ENCODE measurements at places on chromosomes 6 and 20.

DNA sequence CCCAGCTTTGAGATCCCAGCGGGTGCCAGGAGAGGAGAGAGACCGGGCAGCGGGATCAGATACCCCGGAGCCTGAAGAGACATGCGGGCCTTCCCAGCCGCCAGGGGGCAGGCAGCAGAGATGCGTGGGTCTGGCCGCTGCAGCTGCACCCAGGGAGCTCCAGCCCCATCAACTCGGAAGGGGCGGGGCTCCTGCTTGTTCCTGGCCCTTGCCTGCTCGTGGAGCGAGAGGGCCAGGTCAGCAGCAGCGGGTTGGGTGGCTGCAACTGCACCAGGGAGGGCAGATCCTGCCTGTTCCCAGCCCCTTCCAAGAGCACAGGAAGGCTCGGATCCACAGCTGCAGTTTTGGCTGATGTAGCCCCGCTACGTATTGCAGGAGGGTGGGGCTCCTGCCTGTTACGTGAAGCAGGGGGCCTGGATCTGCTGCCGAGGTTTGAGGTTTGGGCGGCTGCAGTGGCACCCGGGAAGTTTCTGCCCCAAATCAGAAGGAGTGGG, 532.8 kb downstream of the RFPL4B start:
- DNase-seq = no peak

DNA sequence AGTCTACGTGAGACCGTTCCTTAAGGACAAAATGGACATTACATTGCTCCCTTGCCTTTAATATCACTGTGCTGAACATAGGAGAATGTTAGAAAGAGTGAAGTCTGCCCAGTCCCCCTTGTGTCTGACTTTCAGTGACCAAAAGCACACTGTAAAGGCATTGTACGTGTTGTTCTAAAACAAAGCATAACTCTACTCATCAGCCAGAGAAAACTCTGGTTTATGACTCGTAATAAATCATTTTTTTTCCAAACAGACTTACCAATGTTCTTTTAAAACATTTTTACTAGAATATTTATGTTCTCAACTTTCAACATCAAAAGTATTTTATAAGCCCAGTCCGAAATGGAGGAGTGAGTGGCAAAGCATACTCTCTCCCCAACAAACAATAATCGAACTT, 262.5 kb downstream of the GJA1 start:
- DNase-seq = no peak

DNA sequence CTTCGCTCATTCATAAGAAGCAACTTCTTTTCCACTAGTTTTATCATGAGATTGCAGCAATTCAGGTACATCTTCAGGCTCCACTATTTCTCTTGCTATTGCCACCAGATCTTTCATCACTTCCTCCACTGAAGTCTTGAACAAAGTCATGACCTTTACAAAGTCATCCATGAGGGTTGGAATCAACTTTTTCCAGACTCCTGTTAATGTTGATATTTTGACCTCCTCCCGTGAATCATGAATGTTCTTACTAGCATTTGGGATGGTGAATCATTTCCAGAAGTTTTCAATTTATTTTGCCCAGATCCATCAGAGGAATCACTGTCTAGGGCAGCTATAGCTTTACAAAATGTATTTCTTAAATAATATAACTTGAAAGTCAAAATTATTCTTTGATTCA, 1.5 kb downstream of the CENPQ start:
- no peak for DNase-seq

DNA sequence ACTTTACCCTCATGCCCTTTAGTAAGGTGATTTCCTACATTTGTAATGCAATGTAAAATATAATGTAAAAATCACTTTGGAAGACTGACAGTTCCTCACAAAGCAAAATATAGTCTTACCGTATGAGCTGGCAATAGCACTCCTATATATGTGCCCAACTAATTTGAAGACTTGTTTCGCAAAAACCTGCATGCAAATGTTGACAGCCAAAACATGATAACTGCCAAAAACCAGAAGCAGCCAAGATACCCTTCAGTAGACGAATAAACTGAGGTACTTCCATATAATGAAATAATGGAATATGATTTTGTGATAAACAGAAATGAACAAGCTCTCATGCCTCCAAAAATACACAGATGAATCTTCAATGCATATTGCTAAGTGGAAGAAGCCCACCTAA, 13.6 kb downstream of the AURKA start:
- DNase-seq = no peak

DNA sequence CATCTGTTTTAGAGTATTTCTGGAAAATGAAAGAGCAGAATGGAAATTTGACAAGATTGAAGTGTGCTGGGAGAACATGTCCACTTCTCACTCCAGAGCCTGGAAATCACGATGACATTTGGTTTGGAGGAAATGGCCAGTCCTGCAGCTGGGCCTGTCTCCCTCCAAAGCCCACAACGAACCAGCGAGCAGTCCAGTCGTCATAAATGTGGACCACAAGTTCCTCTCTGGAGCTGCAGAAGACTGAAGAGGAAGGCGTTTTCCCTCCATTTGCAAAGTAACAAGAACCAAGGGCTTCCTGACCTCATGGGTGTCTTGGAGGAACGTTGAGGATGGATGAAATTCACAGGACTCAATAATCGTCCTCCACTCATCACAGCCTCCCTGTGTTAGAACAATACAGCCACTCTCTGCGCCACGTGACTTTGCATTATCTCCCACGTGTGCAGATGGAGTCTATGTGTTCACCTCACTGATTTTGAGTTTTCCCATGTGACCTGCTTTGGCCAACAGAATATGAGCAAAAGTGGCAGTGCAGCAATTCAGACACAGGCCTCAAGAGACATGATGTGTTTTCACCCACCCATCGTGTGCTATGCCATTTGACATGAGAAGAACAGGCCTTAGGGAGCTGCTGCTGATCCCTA, 9.1 kb upstream of the SPATS1 start:
- DNase-seq = no peak

DNA sequence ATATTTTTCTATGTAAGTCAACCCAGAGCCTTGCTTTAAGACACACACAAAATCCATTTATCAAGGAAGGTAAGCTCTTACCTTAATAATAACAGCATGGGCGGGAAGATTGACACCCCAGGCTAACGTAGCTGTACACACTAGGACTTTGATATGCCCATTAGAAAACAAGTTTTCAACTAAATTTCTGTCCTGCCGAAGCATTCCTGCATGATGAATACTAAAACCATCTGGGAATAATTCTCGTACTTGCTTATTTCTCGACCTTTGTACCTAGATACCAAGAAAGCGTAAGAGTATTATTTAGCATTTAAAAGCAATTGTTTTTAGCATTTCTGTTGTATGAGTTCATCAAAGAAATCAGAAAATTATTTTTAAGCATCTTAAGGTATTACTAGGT, 197.5 kb upstream of the SIM1 start:
- DNase-seq = no peak

GRCh38 chr20:50930139-50930975, 880 bp downstream of the ADNP start:
- DNase-seq = no peak

DNA sequence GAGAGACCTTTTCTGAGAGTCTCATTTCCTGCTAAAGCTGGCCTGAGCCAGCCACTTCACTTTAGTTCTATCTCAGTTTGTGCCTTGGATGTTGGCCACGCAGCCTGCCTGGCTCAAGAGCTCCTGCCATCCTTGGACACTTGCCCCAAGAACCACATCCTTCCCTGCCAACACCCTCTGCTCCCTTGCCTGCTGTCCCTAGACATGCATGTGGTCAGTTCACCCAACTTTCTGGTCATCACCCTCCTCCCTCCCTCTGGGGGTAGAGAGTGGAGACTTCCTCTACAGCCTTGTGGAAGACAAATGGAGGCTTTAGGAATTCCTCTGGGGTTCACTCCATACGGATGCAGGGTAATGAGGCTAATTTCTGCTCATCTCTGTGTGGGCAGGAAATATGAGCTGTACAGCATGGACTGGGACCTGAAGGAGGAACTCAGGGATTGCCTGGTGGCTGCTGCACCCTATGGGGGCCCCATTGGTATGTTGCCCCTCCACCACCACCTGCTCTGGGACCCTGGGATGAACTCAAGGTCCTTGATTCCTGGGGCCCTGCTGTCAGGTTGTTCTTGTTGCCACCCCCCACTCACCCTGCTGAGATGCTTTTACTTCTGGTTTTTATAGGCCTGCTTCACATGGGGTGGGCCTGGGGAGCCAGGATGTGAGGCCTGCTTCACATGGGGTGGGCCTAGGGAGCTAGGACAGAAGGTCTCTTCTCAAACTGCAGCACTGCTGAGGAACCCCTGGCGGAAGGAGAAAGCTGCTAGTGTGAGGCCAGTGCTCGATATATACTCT, 13.8 kb upstream of the PTPRA start:
- no peak for DNase-seq

DNA sequence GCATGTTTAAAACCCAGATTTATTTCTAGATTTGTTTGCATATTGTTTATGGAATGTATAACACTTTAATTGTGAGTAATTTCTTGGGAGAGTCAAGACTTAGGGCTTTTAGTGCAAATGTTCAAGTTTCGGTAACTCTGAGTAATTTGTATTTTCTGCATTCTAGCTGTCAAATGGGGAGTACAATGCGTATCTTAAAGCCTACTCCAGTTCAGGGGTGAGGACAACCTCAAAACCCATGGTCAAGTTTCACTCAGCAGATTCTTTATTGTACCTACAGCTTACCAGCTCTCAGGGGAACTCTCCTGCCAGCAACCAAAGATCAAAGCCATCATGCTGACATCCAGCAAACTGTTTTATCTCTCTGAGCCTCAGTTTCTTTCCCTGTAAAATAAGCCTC, 458.6 kb upstream of the JARID2 start:
- no peak for DNase-seq

DNA sequence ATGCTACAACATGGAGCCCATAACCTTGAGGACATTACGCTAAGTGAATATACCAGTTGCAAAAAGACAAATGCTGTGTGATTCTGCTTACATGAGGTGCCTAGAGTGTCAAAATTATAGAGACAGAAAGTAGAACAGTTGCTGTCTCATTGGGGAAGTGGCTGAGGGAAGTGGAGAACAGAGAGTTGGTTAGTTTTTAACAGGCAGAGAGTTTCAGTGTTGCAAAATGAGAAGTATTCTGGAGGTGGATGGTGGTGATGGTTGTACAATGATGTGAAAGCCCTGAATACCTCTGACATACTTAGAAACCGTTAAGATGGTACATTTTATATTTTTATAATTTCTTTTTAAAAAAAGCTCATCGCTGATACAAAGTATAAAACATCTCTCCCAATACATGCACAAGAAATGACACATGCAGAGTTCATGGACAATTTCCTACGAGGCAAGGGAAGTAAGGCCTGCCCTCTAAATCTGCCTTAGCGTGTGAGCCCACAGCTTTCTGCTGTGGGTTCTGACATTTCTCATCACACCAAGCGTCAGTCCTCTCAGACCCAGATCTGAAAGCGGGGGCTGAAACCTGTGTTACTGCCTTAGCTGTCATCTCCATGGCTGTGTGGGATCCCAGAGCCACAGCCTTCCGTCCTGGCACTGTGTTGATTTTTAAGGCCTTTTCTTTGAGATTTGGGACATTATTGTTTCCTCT, 126.0 kb downstream of the RNASET2 start:
- no peak for DNase-seq

GRCh38 chr20:47198254-47198671, 158.2 kb downstream of the ZMYND8 start:
- DNase-seq = no peak

- no peak for DNase-seq
These were observed 213.1 kb downstream of the PREX1 start for GRCh38 chr20:48614593-48615274.

GRCh38 chr6:158233214-158233795, 65.2 kb downstream of the GTF2H5 start:
- no peak for DNase-seq

- no peak for DNase-seq
These were observed 80.7 kb upstream of the TRAF3IP2 start for GRCh38 chr6:111686249-111686931.

DNA sequence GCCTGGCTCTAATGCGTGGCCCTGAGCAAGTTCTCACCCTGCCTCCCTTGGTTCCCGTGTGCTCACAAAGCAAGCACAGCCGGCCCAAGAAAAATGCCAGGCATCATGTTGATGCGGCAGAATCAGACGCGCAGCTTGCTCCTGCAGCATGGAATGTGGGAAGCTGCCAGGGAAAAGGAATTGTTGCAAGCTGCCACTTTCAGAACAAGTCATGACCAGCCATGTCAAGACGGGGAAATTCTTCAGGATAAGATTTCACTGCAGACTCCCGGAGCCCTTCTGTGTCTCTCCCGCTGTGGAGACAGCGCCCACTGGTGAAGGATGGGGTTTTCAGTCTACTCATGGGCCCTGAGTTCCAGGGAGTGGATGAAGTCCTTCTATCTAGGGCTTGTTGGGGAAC, 4.6 kb downstream of the DACT2 start:
- DNase-seq = no peak

- DNase-seq = no peak
These were observed 4.1 kb downstream of the SLC23A2 start for GRCh38 chr20:4997222-4997621.

DNA sequence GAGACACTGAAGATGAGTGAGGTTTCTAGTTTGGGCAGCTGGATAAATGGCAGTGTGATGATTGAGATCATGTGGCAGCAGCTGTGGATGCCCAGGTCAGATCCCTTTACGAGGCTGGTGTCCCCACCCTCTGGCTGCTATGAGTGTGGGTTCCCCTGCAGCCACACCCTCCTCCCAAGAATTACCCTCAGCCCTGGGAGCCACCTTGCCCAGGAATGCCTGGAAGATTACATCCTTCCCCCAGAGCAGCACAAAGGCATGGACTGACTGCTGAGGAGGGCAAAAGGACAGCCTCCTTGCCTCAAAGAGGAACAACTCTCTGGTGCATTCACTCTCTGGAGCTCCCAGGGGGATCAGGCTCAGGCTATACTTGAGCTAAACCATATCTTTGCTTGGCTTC, 15.0 kb upstream of the PKHD1 start:
- no peak for DNase-seq

- no peak for DNase-seq
These were observed 1.5 kb downstream of the GPANK1 start for GRCh38 chr6:31663126-31663960.

- no peak for DNase-seq
These were observed 105.8 kb downstream of the CD109 start for GRCh38 chr6:73801652-73802268.

GRCh38 chr6:122809001-122809400, 19.9 kb downstream of the SMPDL3A start:
- DNase-seq = no peak

- peak; percentile 66 for DNase-seq
These were observed 105.8 kb downstream of the JARID2 start for GRCh38 chr6:15351631-15352030.

DNA sequence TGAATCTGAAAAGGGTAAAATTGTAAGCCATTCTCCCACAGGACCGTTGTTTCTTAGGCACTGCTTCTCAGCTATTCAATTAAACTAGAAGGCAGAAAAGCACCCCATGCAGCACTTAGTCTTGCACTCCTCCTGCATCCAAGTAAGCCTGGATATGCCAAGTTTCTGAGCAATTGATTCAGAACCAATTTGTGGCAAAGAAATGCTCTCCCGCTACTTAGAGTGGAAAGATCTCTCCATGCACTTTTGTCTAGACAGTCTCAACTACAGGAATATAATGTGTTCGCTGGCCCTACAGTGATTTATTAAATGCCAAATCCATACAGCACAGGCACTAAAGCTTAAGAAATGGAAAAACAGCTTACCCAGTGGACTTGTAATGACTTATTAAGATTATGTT, 338.5 kb downstream of the HACE1 start:
- no peak for DNase-seq

Measured in AG09319 (cell line).